ENCODE measurements at places on chromosomes 16 and 17.
A peak's percentile ranks its signal among the peaks of the same experiment; 100 is the strongest.

DNA sequence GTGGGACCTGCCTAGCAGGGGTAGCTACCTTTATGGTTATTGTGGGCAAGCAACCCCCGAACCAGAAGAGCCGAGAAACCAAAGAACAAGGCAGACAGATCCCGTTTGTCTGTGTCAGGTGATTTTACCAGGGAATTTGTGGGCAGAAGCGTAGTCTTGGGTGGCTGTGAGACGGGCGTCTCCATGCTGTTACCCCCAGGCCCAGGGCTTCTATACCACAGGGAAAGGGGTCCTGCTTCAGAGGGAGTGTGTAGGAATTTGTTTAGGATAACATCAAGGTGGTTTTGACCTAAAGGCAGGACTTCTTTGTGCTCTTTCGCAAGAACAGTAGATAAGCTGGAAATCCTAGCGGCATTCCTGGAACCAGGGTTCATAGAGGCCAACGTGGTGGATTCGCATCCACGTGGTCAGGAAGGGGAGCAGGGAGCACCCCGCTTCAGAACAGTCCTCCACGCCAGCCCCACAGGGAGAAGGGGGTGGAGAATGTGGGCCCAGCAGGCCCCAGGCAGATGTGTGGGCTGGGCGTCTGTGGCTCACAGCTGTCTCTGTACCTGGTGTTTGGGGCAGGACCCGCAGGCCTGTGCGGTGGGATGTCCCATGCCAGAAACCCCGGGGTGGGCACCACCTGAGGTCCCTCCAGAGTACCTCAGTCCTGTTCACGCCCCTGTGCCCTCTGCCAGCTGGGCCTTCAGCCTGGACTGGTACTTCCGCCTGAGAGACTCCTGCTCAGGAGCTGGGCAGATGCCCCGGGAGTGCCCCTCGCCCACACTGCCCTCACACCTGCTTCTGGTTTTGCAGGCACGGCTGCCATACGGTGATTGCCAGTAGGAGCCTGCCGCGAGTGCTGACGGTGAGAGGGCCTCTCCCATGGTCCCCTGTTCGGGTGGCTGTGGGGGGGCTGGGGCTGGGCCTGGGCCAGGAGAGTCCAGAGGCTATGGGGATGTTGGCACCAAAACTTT is 4.1 kb downstream of the DECR2 start:
- DNase-seq = no peak

DNA sequence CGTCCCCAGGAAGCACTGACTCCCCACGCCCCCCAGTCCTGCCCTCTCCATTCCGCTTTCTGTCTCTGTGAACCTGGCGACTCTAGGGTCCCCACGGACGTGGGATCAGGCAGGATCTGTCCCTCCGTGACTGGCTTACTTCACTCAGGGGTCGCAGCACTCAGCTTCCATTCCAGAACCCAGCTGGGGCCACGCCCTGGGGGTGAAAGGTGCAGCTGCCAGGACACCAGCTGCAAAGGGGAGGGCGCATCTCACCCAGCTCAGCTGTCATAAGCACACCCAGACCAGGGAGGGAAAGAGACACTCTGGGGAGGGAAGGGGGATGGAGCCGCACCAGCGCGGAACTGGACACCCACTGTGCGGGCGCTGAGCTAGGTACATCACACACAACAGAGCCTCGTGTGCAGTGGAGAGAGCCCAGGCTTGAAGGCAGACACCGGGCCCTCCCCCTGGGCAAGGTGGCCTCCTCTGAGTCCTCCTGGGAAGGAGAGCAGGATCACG is 18.5 kb upstream of the HEXD start:
- no peak for DNase-seq

- DNase-seq = no peak
These were observed 141.6 kb downstream of the PRKCA start for GRCh38 chr17:66444031-66444430.

DNA sequence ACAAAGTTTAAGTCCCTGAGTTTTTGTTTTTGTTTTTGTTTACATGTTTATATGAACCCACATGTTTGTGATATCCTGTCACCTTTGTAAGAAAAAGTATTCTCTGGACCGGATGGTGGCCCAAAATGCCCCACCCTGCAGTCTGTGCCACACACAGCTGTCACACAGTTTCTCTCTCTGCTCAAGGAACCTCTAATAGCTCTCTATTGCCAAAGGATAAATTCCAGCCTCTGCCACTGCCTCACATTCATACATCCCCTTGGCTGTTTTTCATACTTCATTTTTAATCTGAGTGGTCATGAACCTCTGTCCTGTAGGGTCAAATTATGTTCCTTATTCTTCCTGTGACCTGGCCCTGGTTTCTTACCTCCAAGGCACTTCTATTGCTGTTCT is 520.3 kb upstream of the CDH5 start:
- no peak for DNase-seq

GRCh38 chr17:55731586-55732250 is 9.1 kb upstream of the TMEM100 start:
- DNase-seq = no peak

DNA sequence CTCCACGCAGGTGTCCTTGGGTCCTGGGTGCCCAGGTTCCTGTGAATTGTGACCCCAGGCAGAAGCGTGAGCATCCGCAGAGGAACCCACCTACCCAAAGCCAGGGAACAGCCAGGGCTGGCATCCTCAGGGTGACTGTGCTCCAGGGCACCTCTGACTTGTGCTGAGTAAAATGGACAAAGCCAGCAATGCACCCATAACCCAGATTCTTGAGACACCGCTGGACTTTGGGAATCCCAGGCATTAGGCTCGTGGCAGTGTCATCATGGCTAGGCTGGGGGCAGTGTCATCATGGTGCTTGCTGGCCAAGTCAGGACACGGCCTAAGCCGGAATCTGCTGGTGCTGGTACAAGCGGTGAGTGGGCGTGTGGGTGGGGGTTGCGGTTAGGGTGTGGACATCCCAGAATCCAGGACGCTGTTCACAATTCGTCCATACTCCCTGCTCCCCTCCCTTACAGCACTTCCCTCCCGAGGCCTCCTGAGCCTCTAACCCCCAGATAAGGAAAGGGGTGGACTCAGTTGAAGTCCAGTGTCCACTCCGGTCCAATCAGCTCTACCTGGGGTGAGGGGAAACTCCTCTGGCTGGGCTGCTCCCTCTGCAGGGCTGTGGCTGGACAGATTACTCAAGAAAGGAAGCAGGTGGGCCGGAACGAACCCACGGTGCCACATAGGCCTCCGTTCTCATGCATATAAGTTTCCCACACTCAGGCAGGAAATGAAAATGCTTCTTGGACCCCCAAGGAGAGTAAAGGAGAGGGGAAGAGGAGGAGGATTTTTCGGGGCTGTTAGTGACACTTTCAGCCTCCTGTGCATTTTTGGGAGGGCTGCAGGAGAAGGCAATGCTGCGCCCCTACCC is 138.9 kb downstream of the SEC14L1 start:
- no peak for DNase-seq

DNA sequence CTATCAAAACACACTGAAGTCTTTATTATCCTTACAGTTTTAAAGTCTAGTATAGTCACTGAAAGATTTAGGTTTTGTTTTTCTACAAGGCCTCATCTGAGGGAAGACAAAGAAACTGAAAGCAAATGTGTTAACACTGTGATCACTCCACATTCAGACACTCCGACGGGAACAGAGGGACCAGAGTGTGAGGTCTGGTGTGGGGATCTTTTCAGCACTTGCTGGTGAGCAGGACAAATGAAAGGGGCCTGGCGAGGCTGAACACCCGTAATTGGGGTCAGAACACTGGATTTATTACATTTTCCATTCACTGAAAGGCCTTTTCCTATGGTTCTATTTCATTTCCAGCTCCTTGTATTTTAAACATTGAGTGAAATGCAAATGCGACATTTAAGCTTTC is 910.5 kb downstream of the CDH11 start:
- no peak for DNase-seq

DNA sequence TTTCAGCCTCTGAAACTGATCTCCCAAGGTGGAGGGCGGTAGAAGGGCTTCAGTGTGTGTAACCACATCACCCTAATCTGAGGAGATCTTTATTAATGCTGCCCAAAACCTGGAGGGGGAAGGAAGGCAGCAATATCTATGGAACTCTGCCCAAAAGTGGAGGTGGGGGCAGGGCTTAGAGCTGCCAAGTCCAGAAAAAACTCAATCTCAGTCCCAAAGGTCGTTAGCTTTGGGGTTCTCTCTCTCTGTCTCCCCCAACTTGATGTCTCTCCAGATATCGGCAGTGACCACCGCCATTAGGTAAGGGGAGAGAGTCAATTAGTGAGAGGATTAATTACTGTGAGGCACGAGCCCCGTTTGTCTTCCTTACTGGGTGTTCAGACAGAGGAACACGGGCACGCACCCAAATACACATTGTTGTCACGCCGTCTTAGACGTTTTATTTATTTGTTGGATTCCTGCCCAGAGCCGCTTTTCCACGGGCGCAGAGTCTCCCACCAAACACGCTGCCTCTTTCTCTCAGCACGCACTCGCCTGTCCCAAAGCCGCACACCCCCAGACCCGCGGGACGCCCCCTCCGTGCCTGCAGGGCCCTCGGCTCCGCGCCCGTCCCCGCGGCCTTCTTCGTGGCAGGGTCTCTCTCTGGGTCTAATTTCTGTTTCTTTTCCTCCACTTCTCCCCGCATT is 5.4 kb upstream of the LHX1 start:
- no peak for DNase-seq

DNA sequence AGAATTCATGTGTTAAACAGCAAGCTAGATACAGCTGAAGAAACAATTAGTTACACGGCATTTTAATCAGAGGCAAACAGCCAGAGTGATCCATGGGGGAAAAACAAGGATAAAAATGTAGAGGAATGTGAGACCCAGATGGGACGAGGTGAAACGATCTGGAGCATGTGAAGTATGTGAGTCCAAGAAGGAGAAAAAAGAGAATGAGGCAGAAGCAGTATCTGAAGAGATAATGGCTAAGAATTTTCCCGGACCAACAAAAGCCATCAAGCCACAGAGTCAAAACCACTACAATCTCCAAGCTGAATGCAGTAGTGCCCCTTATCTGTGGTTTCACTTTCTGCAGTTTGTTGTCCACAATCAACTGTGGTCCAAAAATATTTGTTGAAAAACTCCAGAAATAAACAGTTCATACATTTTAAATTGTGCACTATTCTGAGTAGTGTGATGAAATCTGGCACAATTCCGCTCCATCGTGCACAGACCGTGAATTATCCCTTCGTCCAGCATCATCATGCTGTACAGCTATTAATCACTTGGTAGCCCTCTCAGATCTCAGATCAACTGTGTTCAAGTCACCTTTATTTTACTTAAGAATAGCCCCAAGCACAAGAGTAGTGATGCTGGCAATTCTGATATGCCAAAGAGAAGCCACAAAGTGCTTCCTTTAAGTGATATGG is 18.8 kb downstream of the MYH10 start:
- no peak for DNase-seq

DNA sequence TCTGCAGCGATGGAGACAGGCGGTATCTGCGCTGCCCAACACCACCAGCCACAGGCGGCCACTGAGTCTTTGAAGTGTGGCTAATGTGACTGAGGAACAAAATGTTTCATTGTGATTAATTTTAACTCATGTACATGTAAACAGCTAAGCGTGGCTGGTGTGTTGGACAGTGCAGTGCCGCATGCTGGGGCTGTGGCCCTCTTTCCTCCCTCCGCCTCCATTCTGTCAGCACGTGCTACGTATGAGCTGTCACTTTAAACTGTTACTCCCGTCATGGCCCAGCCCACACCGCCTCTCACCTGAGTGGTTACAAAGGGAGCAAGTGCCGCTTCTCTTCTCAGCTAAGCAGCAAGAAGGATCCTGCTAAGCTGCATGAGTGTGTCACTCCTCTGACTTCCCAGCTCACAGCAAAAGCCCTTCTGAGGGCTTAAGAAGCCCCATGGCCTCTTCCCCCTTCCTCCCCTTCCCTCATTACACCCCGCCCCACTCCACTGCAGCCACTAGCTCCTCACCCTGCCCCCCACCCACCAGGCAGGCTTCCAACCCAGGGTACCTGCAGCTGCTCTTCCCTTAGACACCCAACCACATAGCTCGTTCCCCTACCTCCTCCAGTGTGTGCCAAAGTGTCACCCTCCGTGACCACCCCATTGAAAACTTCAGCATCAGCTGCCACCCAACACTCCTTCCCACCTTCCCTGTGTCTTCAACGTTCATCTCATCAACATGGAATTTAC is 15.0 kb downstream of the HASPIN start:
- DNase-seq = peak; percentile 67

- DNase-seq = peak; percentile 4
These were observed 26.3 kb upstream of the SLC38A8 start for GRCh38 chr16:84068783-84069462.

DNA sequence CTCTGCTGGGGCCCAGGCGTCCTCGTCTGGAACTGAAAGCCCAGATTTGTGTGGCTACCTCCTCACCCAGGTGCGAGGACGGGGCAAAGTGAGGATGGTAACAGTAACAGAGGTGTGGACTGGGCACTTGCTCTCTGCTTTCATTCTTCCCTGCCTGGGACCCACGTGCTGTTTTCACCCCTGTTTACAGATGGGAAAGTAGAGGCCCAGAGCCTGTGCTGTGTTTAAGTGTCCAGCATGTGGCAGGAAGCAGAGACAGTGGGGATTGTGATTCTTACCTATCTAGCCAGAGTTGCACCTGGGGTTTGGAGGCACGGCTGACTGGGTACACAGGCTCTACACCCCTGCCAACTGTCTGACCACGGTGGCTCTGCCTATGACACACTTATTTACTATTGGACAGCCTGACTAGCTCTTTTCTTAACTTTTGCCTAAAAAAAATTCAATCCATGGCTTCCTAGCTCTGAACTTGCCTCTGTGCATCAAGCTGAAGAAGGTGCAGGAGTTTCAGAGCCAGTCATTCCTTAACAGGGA is 155.4 kb downstream of the CLEC16A start:
- no peak for DNase-seq

DNA sequence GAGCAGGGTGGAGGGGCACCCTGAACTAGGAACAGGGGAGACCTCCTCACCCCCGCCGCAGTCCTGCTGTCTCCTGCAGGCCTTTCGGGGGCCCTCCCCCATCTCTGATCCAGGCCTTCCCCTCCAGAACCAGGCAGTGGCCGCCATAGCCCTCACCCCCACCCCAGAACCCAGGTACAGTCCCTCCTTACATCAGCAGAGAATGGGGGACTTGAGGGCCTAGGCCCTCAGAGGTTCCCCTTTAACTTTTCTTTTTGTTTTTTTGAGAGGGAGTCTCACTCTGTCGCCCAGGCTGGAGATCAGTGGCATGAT is 4.3 kb upstream of the HAP1 start:
- DNase-seq = no peak

DNA sequence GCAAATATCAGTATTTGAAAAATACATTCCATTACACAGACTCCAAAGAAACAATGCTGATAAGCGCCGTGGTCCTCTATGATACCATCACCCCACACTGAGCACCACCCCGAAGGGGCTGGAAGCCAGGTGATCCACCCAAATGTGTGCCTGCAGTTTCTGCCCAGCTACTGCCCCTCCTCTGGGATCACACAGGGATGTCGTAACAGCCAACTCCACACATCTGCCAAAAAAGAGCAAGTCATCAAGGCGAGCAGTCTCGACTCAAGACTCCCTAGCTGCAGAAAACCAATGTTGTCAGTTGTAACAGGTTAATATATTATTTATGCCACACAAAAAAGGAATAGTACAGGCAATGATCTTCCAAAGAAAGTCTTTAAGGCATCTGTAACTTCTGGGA is 21.0 kb downstream of the CYB5D2 start:
- no peak for DNase-seq

GRCh38 chr17:15510361-15510760 is 42.9 kb upstream of the CDRT4 start:
- no peak for DNase-seq

GRCh38 chr16:75475420-75475847 is 10.9 kb upstream of the TMEM170A start:
- DNase-seq = no peak
